ENCODE measurements at places on chromosomes 4 and X. TPM values are rescaled to one million over a fixed set of nuclear protein-coding genes. Genes with fewer than 3 reads are reported as not detected.

Gene SORCS2
- total RNA-seq, result 8.1 TPM

Gene GAGE1
- not detected for total RNA-seq

Gene PRKX
- total RNA-seq, result 26.6 TPM

Gene PHOX2B
- total RNA-seq, result not detected

Gene NKX6-1
- not detected for total RNA-seq

Gene HHIP
- total RNA-seq, result 2.5 TPM

Gene UGT2B7
- total RNA-seq, result not detected

Gene DLG3
- total RNA-seq, result 97.7 TPM

Gene RBM47
- total RNA-seq, result 0.94 TPM

Gene CDX4
- total RNA-seq, result not detected

Gene RAB40A
- total RNA-seq, result 3.4 TPM

Gene DCAF12L2
- total RNA-seq, result 7.8 TPM

Gene CFAP99
- not detected for total RNA-seq

Gene SLC38A5
- total RNA-seq, result 28.8 TPM

Gene CTBP1
- total RNA-seq, result 213 TPM

Gene SPACA5
- not detected for total RNA-seq

Gene STARD8
- total RNA-seq, result 2.2 TPM

Gene RASSF6
- not detected for total RNA-seq

Gene ESX1
- not detected for total RNA-seq

Gene ADH6
- total RNA-seq, result not detected

Gene PPP4R3C
- total RNA-seq, result not detected

Gene USP17L27
- total RNA-seq, result not detected

Gene PNCK
- total RNA-seq, result 33.8 TPM

Gene POF1B
- not detected for total RNA-seq

Gene SLC34A2
- total RNA-seq, result 0.31 TPM

Gene CABS1
- not detected for total RNA-seq

Gene XKRX
- not detected for total RNA-seq

Gene RNF150
- total RNA-seq, result 53.2 TPM

Gene WFS1
- total RNA-seq, result 5.9 TPM

Gene ATOH1
- total RNA-seq, result not detected

Gene CT45A2
- not detected for total RNA-seq

Gene CXCL9
- not detected for total RNA-seq

Gene SMIM43
- 0.94 TPM for total RNA-seq

Gene XAGE2
- not detected for total RNA-seq

Gene ENAM
- total RNA-seq, result not detected

Gene CDS1
- total RNA-seq, result 6.3 TPM

Measured in parietal lobe (tissue), 2 donors.